Adipose tissue (tissue), 3 donors: ENCODE measurements at places on chromosomes 16 and 17. TPM values are rescaled to one million over a fixed set of nuclear protein-coding genes. Genes with fewer than 3 reads are reported as not detected.

CSH1 gene
- polyA plus RNA-seq, result not detected

CD300E gene
- polyA plus RNA-seq, result 0.59 TPM

NLRC3 gene
- polyA plus RNA-seq, result 0.22 TPM

CLEC18A gene
- 0.89 TPM for polyA plus RNA-seq

LGALS9B gene
- polyA plus RNA-seq, result 2.9 TPM

ENPP7 gene
- polyA plus RNA-seq, result not detected

GDPD3 gene
- 3.4 TPM for polyA plus RNA-seq

CLEC18B gene
- polyA plus RNA-seq, result 0.45 TPM

OR3A3 gene
- polyA plus RNA-seq, result not detected

KRTAP9-2 gene
- not detected for polyA plus RNA-seq

PERCC1 gene
- not detected for polyA plus RNA-seq

SLFN13 gene
- 1.7 TPM for polyA plus RNA-seq

KRT222 gene
- polyA plus RNA-seq, result 0.77 TPM

KRT36 gene
- not detected for polyA plus RNA-seq

ITGAL gene
- 4.3 TPM for polyA plus RNA-seq

NAGS gene
- 0.34 TPM for polyA plus RNA-seq

ATP2A1 gene
- polyA plus RNA-seq, result 0.34 TPM

MYO15A gene
- polyA plus RNA-seq, result 0.68 TPM

DOC2B gene
- polyA plus RNA-seq, result 9.4 TPM

TP53TG3C gene
- polyA plus RNA-seq, result not detected

VMO1 gene
- 4.7 TPM for polyA plus RNA-seq

SPATA32 gene
- 0.07 TPM for polyA plus RNA-seq

SCNN1B gene
- polyA plus RNA-seq, result 9.4 TPM

EFNB3 gene
- polyA plus RNA-seq, result 1.1 TPM

ITGB4 gene
- polyA plus RNA-seq, result 18.9 TPM

NPIPB9 gene
- not detected for polyA plus RNA-seq

UTS2R gene
- not detected for polyA plus RNA-seq

NACA2 gene
- 0.13 TPM for polyA plus RNA-seq

DRC3 gene
- 3.1 TPM for polyA plus RNA-seq
